ENCODE measurements at places on chromosomes 6 and 20.

DNA sequence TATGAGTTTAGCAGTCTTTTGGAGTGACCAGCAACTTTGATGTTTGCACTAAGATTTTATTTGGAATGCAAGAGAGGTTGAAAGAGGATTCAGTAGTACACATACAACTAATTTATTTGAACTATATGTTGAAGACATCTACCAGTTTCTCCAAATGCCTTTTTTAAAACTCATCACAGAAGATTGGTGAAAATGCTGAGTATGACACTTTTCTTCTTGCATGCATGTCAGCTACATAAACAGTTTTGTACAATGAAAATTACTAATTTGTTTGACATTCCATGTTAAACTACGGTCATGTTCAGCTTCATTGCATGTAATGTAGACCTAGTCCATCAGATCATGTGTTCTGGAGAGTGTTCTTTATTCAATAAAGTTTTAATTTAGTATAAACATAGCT, 13.9 kb downstream of the GJA1 start:
- no peak for DNase-seq

DNA sequence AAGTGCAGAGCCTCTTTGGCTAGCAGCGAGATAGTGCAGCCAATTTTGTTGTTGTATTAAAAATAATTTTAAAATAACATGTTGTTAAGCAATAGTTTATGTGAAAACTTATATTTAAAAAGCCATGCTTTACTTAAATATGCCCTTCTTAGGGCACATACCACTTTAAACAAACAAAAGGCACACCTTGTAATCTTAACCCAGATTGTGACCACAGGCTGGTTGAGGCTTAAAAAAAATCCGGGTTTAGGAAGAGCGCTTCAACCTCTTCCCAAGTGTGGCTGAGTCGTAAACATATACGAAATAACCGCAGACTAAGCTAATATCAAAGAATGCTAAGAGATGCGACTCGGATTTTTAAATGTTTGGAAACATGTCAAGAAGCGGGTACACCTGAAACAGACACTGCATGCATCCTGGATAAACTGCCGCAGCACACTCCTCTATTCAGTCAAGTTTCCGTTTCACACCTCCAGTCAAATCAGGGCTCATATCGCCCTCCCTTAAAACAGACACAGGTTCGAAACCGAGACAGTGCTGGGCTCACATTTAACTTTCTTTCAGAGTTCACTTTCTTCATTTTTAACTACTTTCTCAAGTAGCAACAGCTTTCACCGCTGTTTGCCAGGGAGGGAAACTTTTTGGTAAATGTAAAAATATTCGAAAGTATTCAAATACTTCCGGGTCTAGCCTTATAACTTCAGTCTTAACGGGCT, 1.5 kb downstream of the DEK start:
- DNase-seq = no peak

DNA sequence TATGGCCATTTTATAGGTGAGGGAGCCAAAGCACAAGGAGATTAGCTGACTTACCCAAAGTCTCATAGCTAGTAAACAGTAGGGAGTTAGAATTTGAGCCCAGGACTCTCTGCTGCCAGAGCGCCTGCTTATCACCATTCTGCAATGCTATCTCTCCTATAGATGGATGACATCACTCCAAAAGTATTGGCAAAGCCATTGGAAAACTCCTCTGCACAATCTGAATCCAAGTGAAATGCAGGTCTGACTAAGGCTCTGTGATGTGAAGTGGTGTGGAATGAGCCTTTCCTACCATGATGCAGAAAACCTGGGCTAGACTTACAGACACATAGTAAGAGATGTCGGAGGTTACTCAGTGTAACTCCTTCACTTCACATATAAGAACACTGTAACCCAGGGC, 106.3 kb downstream of the GRM1 start:
- no peak for DNase-seq

DNA sequence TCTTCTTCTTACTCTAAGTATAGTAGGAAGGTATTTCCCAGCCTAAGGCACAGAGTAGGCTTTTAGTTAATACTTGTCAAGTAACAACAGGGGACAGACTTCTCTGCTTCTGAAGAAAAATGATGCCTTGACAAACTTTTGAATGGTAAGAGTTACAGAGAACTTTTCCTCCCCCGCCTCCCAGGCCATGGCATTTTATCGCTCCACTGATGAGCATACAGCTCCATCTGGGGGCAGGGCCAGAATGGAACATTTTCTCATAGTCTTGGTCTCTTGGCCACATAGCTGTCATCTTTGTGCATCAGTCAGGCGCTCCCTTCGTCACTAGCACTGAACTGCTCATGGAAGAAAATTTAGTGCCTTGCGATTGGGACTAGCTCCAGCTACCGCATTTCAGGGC, 1066.8 kb upstream of the CITED2 start:
- no peak for DNase-seq

GRCh38 chr6:43984442-43985321, 142.6 kb downstream of the MRPL14 start:
- DNase-seq = no peak

GRCh38 chr20:6595704-6596103, 171.8 kb upstream of the BMP2 start:
- DNase-seq = no peak

DNA sequence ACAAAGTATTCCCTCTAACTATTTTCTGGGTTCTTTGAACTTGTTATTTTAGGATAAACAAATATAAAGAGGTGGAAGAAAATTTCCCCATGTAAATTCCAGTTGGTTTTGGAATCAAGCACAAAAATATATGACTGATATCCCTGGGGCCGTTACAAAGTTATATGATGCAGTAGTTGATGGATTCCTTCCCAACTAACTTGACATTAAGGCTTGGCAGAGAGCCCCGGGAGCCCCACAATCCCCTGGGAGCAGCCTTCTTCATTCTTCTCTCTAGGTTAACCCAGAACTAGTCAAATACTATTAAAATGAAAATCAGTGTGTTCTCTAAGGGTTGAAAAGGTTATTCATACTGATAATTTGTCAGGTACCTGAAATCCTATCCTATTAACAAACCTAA, 508.9 kb upstream of the SOX4 start:
- no peak for DNase-seq

- DNase-seq = no peak
Observed at GRCh38 chr20:49283176-49283702, 5.4 kb upstream of the ZNFX1 start.

DNA sequence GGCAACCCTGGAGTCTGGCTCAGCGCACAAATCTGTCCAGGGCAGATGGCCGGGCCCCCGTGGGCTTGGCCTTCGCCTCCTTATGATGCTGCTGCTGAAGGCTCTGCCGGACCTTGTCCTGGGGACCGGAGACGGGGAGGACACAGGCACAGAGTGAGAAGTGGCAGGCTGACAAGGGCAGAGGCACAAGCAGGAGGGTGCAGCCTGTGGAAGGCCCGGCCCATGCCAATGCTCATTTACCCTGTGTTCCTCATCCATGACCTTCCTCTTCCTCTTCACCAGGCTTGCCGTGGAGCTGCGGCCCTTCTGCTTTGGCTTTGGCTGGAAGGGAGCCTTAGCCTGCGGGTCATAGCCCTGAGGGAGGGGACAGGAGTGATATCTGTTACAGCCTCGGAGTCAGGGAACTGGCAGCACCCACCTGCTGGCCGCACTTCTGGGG, 2.4 kb downstream of the B3GALT4 start:
- DNase-seq = no peak

Data from type B pancreatic cell (in vitro differentiated cells).